ENCODE measurements at places on chromosomes 11 and 22.

DNA sequence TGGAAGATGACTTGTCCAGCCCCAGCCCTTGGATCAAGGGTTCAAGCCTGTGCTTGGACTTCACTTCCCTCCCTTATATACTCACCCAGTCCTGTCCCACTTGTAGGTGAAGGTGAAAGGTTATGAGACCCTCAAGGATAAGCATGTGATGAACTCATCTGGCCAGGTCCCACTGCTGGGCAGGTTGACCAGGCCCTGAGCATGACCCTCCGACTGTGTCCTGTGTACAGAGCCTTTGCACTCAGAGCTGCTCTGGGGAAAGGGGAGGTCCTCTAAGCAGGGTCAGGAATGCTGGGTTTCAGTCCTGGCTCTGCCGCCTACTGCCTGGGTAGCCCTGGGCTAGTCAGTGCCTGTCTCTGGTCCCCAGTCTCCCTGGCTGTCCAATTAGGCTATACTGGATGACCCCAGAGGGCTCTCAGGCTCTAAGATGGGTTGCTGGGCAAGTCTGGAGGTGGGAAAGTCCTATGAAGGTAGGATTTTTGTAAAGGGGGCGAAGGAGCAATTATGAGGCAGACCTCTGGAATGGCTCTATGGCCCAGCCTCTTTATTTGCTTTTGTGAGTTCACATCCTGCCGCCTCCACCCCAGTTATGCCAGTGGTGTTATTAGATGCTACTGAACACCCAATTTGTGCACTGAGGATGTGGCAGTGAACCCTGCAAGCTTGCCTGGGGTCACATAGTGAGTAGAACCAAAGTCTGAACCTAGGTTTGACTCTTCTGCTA lies 14.1 kb downstream of the DGAT2 start:
- no peak for DNase-seq

DNA sequence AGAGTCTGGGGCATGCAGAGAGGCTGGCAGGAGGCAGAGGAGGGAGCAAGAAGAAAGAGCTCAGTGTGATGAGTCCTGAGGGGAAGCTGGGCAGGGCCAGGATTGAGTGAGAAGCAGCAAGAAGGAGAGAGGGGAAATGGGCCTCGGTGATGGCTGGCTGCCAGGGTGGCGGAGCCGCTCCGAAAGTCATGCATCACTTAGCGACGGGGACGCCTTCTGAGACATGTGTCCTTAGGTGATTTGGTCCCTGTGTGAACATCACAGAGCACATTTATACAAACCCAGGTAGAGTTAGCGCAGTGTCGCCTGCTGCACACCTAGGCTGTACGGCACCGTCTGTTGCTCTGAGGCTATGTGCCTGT lies 15.1 kb downstream of the TBC1D22A start:
- DNase-seq: peak; percentile 55

- DNase-seq: peak; percentile 29
Measured at GRCh38 chr22:36409911-36410756, 22.4 kb upstream of the MYH9 start.

- DNase-seq: no peak
Measured at GRCh38 chr11:75365711-75366181, 14.3 kb upstream of the ARRB1 start.

DNA sequence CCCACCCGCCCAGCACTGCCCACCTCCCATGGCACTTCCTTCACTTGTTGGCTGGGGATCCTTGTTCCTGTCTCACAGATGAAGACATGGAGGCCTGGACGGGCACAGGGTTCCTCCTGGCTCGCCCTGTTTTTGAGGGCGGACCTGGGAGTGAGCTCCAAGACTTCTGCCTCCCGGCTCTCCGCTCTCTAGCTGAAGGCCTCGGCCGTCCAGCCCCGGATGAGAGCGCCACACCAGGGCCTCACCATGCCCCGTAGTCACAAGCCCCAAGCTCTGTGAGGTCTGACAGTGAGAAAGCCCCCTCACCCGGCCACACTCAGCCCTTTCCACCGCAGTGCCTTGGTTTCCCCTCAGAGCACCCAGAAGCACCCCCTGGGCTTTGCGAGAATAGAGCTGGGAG lies 9.1 kb downstream of the TPCN2 start:
- DNase-seq: no peak

GRCh38 chr11:70498171-70498571 lies 99.8 kb downstream of the CTTN start:
- DNase-seq: no peak

DNA sequence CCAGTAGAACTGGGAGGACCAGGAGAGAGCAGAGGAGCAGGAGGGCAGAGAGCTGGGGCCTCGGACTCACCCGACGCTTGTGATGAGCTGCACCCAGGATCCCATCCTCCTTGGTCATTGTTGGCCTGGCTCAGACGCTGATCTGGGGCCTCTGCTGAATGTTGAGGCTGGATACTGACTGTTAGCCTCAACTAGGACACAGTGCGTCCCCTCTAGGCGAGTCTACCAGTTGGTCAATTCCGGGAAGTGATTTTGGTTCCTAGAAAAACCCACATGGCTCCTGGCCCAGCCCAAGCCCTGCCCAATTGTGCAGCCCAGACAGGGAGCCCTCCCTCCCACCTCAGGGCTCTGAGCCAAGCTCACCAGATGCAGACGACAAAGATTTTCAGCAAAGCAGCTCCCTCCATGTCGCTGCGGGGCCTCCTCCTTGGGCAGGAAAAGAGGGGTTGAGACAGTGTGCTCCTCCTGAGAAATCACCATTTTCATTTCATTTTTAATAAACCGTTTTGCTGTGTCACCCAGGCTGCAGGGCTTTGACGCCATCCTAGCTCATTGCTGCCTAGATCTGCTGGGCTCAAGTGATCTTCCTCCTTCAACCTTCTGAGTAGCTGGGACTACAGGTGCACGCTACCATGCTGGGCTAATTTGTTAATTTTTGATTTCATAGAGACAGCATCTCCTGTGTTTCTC lies at the start of gene APOL4:
Gene APOL4 (minus strand): TSS at position 180 of the 690 bp plus-strand sequence. CDS start 75 bp downstream, at position 105.
- DNase-seq: no peak

DNA sequence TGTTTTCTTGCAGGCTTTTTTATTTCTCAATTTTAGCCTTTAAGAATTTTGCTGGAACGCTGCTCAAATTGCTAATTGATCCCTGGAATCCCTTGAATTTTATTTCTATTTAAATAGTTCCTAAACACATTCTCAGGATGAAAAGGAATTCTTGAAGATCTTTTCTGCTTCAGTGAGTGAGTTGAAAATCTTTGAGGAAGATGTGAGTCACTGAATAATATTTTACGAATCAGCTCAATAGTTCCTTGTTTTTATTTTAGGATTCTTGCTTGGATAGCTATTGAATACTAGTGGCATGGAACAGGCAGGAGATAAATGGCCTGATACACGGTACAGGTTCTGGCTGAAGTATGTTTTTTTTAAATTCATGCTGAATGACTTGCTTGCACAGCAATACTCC lies 194.6 kb upstream of the CCDC90B start:
- DNase-seq: no peak

All from pons (tissue), 1 donor.